ENCODE measurements at places on chromosomes 16 and 17.

DNA sequence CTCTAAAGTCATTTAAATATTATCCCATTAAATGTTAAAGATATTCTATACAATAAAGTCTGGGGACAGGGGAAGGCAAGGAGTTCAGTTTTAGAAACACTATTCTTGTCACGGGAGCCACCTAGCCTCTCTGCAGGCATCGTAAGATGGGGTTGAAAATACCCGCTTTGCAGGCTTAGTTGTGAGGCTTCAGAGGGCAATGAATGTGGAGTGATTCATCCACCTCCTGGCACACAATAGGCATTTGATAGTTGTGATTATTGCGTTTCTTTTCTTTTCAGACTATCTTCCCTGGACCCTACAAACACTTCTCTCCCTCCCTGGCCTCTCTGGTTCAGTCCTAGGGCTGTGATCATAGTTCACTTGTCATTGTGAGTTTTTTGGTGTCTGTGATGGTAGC is 19.6 kb downstream of the GLP2R start:
- no peak for DNase-seq

GRCh38 chr17:2700030-2700490 is 11.5 kb downstream of the CLUH start:
- DNase-seq = no peak

DNA sequence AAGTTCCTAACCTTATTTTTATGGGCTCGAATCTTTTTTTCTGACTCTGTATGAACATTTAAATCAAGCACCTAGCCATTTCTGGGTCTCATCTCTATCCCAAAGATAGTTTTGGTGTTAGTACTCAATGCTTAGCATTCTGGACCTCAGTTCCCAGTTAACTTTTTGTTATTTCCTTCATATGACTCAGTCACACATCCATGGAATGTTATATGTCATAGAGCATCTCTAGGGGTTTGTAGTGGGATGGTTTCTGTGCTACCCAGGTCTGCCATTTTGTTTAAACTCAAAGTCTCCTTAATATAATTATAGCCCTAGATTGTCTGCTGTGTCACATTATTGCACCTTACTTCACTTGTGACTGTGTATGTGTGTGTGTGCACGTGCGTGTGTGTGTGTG is 90.1 kb downstream of the EFCAB13 start:
- no peak for DNase-seq

- DNase-seq = no peak
Measured at GRCh38 chr17:79952265-79952877, 83.3 kb downstream of the TBC1D16 start.

- no peak for DNase-seq
Measured at GRCh38 chr17:40588552-40588951, 23.3 kb upstream of the CCR7 start.

- DNase-seq = no peak
Measured at GRCh38 chr16:86508947-86509758, 1.2 kb upstream of the FOXF1 start.

DNA sequence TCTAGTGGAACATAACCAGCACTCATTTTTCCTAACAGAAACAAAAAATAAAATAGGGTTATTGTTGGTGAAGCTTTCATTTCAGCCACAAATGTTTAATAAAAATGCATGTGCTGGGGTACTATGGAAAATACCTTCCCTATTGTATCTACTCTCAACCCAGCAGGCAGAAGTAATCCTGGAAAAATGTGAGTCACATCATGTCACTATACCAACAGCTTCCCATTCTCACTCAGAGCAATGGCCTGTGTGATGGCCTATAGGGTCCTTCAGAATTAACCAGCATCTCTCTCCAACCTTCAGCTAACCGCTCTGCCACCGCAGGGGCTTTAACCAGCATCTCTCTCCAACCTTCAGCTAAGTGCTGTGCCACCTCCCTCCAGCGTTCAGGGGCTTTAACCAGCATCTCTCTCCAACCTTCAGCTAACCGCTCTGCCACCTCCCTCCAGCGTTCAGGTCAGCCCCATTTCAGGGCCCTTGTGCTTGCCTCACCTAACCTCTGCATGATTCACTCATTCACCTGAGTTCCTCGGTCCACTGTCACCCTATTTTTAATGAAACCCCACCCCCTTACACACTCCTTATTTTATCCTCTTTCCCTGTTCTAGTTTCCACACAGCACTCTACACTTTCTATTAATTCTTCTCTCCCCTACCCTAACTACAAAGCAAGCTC is 34.0 kb downstream of the UBE2G1 start:
- peak; percentile 7 for DNase-seq

DNA sequence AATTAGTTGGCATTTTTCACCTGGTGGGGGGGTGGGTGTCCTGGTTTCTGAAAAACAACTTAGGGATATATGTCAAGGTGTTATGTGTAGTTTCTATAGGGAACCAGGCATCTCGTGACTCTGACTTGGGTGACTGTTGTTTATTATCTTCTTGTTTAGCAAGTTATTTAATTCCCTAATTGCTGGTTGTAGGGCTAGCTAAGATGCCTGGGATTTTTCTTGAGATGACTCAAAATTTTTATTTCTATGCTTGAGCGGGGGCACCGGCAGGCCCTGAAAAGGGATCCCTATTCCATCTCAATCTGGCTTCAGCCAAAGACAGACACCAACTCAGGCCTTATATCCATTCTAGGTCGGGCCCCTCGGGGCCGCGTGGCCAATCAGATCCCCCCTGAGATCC is 3.2 kb downstream of the DPH1 start:
- no peak for DNase-seq

DNA sequence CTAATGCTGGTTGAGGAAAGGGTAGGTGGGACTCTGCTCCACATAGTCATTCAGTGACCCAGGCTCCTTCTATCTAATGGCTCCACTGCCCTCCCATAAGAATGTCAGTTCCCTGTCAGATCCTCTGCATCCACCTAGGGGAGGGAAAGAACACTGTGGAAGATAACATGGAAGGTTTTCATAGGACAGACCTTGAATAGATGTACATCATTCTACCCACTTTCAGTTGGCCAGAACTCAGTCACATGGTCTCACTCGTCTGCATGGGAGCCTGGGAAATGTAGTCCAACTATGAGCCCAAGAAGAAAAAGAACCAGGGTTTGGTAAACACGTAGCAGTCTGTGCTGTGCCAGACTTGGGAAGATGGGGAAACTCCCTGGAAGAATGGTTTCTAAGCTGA is 27.1 kb upstream of the SCNN1B start:
- DNase-seq = no peak

GRCh38 chr16:48511716-48512115 is 98.3 kb downstream of the N4BP1 start:
- DNase-seq = no peak

GRCh38 chr17:39208893-39209292 is 8.8 kb downstream of the RPL19 start:
- no peak for DNase-seq

- no peak for DNase-seq
Measured at GRCh38 chr16:18969855-18970240, 13.9 kb upstream of the TMC7 start.

GRCh38 chr16:66903544-66904427 is 14.9 kb downstream of the CDH16 start:
- DNase-seq = no peak

DNA sequence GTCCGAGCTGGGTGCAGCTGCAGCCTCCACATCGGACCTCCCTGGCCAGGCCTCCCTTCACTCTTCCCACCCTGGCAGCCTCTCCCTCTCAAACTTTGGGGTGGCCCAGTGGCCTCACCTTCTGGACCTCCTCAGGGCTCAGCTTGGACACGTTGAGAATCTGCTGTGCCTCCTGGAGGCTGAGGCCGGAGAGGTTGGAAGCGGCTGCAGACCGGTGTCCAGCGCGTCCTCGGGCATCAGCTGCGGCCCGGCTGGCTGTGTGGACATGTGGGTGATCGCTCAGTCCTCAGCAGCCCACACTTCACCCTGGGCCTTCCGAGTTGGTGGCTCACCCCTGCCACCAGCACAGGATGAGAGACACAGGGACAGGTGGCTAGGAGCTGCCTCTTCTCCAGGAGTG is 9.9 kb downstream of the PAM16 start:
- no peak for DNase-seq

GRCh38 chr16:17356243-17356933 is 114.4 kb downstream of the XYLT1 start:
- no peak for DNase-seq

GRCh38 chr16:87216148-87216840 is 100.9 kb downstream of the C16orf95 start:
- no peak for DNase-seq

DNA sequence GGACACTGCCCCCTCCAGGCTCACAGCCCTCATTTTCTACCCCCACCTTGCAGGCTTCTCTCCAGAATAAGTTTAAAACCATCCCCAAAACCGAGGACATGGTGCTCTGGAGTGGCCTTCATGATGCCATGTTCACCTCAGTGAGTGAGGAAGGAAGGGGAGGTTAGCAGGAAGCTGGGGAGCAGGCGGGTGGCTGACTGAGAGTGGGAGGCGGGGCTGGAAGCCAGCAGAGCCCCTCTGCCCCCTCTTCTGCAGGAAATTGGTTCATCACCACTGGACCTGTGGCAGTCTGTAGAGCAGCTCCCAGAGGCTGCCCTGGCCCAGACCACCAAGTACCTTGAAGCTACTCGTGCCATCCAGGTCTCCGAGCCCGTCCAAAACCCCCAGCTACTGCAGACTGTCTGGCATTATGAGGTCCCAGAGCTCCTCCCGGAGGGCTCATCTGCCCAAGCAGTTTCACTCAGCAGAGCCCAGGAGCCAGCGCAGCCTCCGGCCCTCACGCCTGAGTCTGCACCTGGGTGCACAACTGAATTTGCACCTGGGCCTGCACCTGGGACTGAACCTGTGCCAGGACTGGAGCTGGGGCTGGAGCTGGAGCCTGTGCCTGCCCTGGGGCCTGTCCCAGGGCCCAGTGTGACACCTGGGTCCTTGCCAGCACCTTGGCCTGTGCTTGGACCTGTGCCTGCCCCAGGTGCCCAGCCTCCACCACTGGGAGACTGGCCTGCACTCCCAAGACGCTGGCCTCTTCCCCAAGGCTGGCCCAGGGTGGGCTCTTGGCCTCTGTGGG is 19.0 kb downstream of the C16orf96 start:
- DNase-seq = peak; percentile 70

GRCh38 chr16:26717826-26718225 is 348.9 kb upstream of the C16orf82 start:
- DNase-seq = no peak

- no peak for DNase-seq
Measured at GRCh38 chr17:3558603-3559269, 1.1 kb upstream of the TRPV3 start.

GRCh38 chr17:2044263-2044894 is 2.6 kb downstream of the OVCA2 start:
- DNase-seq = no peak

GRCh38 chr17:43384476-43384862 is 14.3 kb upstream of the ARL4D start:
- no peak for DNase-seq

- DNase-seq = no peak
Measured at GRCh38 chr17:36611345-36612072, 10.1 kb downstream of the MRM1 start.

GRCh38 chr17:38507921-38508569 is 79.8 kb downstream of the ARHGAP23 start:
- DNase-seq = no peak

GRCh38 chr17:18246880-18247612 is 11.5 kb downstream of the FLII start:
- DNase-seq = no peak

- no peak for DNase-seq
Measured at GRCh38 chr17:57620576-57620975, 124.5 kb downstream of the CCDC182 start.

DNA sequence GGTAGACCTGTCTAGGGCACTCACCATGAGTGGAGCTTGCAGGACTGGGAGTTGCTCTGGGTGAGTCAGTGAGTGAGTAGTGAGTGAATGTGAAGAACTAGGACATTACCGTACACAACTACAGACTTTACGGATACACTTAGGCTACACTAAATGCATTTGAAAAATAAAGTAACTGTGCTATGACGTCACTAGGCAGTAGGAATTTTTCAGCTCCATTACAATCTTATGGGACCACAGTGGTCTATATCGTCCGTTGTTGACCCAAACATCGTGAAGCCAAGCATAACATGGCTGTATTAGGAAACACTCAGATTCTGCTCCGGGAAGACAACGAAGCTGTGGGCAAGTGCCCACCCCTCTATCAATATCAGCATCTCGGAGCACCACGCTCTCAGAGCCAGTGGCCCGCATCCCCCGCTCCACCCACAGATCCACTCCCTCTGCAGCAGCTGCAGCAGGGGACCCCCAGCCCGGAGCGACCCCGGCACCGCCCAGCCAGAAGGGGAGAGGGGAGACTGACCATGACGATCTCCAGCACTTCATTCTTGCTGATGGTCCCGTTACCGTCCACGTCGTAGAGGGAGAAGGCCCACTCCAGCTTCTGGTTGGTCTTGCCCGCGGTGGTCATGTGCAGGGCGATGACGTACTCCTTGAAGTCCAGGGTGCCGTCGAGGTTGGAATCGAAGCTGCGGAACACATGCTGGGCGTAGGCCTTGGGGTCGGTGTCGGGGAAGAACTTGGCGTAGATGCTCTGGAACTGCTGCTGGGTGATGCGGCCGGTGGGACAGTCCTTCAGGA is 594 bp downstream of the RCVRN start:
- DNase-seq = no peak

GRCh38 chr17:71084219-71084618 is 914.9 kb downstream of the KCNJ2 start:
- peak; percentile 12 for DNase-seq

DNA sequence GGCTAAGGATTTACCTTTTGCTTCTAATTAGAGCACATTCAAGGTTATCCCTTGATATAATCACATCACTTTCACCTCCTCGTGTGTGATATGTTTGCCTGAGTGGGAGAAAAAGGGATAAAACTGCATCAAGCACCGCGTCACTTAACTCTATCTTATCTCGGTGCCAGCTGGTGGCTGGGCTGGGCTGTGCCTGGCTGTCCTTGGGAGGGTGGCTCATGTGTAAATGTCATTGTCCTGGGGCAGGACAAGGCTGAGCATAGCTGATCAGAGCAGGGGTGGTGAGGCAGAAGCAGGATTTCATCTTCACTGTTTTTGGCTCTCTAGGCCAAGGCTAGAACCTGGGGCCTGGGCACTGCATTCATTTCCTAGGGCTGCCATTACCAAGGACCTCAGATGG is 105.3 kb downstream of the RAP1GAP2 start:
- no peak for DNase-seq

GRCh38 chr17:33421933-33422332 is 128.8 kb upstream of the ASIC2 start:
- no peak for DNase-seq

DNA sequence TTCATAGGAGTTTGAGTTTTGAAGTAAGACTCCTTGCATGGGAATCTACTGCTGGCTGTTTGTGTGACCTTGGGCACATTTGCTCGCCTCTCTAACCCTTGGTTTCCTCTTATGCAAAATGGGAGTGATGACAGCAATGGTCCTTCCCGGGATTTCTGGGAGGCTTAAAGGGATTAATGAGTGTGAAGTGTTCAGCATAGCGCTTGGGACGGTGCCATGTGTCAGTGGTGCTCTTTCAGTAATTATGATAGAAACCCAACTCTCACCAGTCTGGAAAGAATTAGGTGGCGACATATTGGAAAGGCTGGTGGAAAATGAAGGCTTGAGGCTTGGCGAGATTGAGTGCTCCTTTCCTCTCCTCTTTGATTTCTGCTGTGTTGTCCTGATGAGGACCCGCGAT is 429.2 kb upstream of the EEF2KMT start:
- DNase-seq = no peak

All from GDM1 (cell line).